Mesothelial cell of epicardium (in vitro differentiated cells): ENCODE measurements at places on chromosomes 4 and X.

DNA sequence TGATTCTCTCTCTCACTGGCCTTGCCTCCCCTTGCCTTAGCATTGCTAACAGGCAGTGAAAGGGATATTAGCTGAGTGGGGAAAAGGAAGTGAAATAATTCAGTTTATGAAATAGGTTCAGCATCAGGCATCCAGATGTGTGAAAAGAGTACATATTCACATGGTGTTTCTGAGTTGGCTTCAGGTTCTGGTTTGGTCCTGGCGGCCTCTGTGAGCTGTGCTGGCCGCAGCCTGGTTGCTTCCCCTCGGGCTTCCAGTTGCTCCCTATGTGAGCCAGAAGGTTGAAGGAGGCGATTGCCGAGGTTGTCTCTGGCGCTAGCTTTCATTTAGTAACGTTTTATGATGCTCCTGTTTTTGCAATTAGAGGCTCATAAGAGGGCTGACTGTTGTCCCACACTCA, 99.1 kb upstream of the TLR2 start:
- no peak for DNase-seq

GRCh38 chrX:87582453-87582852, 64.9 kb downstream of the KLHL4 start:
- no peak for DNase-seq

GRCh38 chrX:21996872-21997455, 35.2 kb upstream of the PHEX start:
- no peak for DNase-seq

GRCh38 chr4:36165631-36166005, 78.7 kb downstream of the ARAP2 start:
- DNase-seq = no peak

GRCh38 chrX:13099121-13099520, 54.7 kb upstream of the FAM9C start:
- DNase-seq = no peak

- DNase-seq = no peak
Measured at GRCh38 chrX:48942895-48943294, 14.5 kb downstream of the OTUD5 start.

DNA sequence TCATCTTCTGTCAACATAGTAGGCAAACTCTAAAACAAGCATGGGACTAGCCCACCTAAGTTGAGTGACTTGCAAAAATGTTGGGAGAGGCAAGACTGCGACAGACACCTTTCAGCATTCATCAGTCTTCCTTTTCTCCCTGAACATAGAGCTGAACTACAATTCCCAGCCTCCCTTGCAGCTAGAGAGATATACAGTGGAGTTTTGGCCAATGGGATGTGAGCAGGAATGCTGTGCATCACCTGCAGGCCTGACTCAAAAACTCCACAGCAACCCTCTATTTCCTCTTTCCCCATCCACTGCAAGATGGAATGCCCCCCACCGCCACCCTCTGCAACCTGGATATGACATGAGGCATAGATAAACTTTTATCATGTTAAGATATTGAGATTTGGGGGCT, 66.5 kb downstream of the PDHA1 start:
- no peak for DNase-seq

DNA sequence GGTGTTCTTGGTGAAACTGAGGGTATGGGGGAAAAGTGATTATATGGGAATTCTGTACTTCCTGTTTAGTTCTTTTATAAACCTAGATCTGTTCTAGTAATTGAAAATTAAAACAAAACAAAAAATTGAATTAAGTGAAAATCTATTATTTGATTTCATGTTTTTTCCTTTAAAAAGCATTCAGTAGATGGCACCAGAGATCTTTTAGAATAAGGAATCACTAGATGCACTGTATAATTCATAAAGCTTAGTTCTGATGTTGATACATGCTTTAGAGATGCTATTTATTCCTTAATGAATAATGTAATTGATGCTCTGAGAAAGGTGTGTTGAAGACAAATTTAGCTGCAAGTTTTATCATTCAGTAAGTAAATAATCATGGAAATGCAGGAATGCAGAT, 87.3 kb downstream of the LCORL start:
- no peak for DNase-seq

GRCh38 chr4:19944806-19945205, 306.9 kb upstream of the SLIT2 start:
- DNase-seq = no peak

GRCh38 chr4:151649479-151649878, 111.3 kb downstream of the GATB start:
- DNase-seq = no peak

DNA sequence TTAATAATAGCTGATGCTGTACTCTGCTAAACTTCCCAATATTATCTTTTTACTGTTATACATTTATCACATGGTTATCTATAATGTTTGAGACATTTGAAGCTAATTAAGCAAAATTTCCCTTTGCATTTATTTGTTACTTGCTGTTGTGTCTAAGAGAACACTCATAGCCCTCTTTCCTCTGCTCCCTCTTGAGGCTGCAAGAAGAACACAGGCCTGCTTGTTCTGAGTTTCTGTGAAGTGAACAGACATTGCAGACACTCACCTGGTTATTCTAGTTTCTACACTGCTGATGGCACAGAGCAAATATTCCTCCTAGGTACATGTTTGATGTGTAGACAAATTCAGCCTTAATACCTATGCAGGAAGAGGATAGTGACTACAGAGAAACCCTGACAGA, 367.8 kb downstream of the GASK1B start:
- DNase-seq = no peak

DNA sequence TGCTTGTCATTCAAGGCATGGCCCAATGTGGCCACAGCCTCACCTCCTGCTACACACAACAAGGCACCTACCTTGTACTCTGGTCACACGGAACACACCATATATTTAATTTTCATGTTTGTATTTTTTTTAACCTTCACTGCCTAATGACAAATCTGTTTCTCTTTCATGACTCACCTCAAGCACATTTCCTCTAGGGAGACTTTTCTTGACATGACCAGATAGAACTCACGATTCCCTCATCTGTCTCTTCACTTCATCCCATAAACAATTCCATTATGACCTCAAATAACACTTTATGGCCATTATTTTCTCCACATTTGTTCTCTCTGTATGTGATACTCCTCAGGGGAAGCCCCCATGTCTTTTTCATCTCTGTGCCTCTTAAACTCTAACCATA, 11.1 kb downstream of the DRP2 start:
- no peak for DNase-seq

DNA sequence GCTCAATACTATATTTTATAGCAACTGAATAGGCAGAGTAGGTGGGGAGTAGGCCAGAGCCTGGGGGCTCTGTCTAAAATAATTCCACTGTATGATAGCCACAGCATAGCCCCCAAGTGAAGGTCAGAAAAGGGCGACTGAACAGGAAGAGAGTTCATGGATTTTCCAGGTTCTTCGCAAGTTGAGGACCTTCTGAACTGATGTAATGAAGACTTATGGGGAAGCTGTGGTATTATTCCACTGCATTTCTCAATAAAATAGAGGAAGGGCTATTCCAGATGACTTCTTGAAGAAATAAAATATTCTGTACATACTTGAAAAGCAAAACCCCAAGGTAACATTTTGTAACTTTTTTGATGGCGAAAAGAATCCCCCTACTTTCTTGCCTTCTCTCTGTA, 231.4 kb upstream of the GPC4 start:
- DNase-seq = no peak

- no peak for DNase-seq
Measured at GRCh38 chr4:181301735-181302710, 941.2 kb upstream of the TENM3 start.

DNA sequence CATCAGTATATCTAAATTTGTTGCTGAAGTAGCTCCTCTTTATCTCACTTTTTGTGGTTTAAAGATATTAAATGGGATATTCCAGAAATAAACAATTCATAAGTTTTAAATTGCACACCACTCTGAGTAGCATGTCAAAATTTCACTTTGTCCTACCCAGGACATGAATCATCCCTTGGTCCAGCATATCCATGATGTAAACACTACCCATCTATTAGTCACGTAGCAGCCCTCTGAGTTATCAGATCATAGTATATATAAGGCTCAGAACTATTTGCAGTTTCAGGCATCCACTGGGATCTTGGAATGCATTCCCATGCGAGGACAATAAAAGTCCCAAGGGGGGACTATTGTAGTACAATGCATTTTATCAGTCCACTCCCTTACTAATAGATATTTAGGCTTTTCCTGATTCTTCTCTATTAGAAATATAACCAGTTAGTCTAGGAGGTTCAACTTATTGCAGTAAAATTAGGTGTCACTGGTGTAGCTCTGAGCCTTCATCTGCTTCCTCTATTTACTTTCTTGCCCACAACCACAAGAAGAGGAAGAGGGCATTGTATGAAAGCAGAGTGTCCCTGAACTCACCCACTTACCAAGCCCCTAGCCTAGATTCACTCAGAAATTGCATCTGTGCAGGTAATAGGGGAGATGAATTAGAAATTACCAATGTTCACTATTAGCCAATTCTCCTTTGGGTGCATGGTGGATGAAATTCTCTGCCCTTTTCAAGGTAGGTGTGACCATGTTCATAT, 409.8 kb upstream of the GALNT7 start:
- no peak for DNase-seq

GRCh38 chr4:11286533-11286932, 142.2 kb downstream of the HS3ST1 start:
- no peak for DNase-seq

DNA sequence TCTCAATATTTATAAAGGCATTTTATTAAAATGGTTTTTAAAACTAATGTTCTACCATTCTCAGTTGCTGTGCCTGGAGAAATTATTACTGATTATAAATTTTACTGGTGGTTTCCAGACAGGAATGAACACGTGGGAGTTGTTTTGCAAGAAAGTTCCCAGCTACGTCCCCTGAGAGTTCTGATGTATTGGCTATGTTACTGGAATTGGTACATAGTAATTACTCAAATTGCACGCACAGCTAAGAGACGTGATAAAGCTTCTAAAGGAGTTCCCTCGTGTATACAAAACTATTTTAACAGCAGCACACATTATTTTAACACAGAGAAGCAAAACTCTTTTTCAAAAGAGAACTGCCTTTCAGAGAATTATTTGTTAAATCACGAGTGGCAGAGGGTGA, 292.2 kb downstream of the NLGN4X start:
- no peak for DNase-seq

DNA sequence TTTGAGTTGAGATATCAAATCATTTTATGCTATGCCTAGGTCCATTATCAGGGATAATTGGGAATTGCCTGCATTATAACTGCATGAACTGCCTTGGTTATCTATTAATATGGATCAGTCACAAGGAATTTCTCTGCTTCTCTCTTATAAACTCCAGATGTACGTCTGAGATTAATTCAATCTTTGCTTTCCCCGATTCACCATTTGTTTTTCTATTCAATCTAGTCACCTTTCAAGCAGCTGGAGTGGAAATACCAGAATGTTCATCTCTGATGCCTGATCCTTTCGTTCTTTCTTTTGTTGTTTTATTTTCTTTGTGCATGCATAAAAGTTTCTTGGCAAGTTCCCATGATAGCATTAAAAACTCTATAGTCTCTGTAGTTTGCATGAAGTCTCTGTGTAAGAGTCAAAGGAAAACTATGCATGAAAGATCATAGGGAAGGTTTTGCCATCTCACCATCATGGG, 22.6 kb downstream of the SYNPO2 start:
- no peak for DNase-seq

GRCh38 chr4:3870567-3870962, 104.4 kb downstream of the ADRA2C start:
- DNase-seq = no peak

GRCh38 chr4:47692691-47693090, 145.2 kb downstream of the CORIN start:
- no peak for DNase-seq

DNA sequence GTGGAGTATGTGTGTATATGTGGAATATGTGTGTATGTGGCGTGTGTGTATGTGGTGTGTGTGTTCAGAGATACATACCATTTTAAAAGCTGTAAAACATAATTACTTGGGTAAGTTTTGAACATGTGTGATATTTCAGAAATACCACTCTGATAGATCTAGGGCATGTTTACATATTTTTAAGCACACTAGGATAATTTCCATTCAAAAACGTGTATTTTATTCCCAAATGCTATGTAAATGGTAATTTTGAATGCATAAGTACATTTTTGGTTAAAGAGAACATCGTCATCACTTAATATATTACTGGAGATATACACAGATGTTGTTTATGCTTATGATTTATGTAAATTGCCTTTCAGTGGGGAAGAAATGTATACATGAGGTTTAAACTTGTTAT, 34.7 kb upstream of the SHISA3 start:
- no peak for DNase-seq

DNA sequence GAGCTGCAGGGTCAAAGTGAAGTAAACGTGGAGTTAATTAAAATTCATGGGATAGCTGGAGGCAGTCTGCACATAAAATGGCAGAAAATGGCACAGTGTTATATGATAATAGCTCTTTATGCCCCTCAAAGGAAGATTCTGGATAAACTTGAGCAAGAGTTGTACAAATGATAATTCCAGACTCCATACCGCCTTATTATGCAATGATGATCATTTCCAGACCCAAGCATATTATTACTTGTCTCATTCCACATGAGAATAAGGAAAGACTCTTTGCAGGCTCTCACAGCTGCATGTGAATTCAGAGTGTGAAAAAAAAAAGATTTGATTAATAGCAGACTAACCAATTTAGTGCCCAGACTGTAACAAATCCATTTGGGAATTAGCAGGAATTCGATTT, 105.4 kb downstream of the STK32B start:
- no peak for DNase-seq

- DNase-seq = no peak
Measured at GRCh38 chrX:41100200-41100599, 15.0 kb downstream of the USP9X start.

- DNase-seq = no peak
Measured at GRCh38 chr4:80153874-80154544, 43.3 kb upstream of the PRDM8 start.

DNA sequence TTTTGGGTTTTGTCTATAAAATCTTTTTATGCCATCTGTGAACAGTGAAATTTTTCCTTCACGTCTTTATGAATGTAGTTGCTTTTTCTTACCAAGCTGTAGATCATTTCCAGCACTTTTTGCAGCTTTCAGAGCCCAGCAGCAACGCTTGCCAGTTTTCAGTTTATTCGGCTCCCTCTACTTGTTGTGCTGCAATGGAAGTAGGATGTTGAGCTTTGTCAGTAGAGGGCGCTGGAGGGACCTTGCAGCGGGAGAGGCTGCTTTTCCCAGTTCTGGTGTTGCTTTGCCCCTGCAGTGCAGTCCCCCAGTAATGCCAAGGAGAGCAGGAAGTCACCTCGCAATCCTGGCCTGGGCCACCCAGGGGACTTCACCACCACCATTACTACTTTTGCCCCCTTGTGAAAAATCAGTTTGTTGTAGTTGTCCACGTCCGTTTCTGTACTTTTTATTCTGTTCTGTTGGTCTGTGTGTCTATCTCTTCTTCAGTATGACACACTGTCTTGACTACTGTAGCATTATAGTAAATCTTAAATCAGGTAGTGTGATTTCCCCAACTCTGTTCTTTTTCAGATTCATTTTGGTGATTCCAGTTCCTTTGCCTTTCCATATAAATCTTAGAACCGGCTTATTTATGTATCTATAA, 21.8 kb downstream of the CMC4 start:
- no peak for DNase-seq

GRCh38 chrX:101658661-101659491, 774 bp downstream of the ARMCX2 start:
- DNase-seq = peak; percentile 42

GRCh38 chrX:117532339-117532738, 584.3 kb downstream of the KLHL13 start:
- no peak for DNase-seq
